ENCODE measurements at places on chromosomes 7 and 10.

GRCh38 chr7:41732436-41732785, 29.5 kb upstream of the INHBA start:
- DNase-seq = no peak

DNA sequence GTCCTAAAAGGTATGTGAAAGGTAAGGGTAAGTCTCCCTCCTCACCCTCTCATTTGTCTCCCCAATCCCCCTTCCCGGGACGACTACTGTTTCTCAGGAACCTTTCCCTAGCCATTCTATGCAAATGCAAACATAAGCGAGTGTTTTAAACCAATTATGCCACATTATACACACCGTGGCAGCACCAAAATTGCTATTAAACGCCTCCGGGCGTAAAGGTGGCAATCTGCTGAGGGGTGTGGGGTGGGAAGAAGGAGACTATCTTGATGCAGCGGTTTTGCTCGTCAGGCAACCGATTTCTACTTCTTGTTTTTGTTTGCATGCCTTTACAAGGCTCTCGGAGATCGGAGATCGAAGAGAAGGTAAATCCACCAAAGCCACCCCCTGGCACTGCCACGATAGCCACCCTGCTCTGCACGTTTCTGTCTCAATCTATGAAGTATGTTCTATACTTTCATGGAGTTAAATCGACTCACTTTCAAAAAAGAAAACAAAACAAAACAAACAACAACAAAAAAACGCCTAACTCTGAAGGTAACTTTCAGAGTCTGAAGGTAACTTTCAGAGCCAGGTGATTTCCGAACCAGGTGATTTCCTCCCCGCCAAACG, 46.0 kb upstream of the CDK1 start:
- no peak for DNase-seq

DNA sequence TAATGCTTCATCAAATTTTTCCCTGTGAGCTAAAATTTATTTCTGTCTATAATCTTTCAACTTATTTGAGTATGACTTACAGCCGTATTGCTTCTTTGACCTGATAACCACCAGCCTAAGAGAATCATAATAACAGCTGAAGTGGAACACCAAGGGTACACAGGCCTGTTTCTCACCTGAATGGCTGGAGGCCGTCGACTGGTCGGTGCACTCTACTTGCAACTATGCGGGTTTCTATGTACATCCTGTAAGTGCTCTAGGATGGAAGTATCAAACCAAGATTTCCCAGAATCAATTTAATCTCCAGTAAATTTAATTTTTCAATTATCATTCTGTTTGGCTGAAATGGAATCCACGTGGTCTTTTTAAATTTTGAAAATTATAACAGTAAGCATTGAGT, 504.8 kb upstream of the PHF14 start:
- DNase-seq = no peak

DNA sequence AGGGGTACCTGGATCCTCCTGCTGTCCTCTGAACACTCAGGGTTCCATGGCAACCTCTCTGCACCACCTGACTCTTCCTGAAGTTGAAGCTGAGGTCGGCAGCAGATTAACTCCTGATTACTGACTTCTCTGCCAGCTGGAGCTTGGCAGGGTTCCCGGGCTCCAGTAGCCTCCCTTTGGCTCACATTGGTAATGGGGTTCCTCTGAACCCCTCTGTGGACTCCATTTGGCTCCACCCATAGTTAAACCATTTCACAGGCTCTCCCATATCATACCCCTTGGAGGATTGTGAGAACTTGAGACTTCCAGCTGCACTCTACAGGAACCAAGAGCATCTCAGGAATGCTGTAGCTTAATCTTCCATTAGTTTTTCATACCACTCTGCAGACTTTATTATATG, 292.5 kb downstream of the HDAC9 start:
- no peak for DNase-seq

- no peak for DNase-seq
Observed at GRCh38 chr10:118978316-118978997, 51.1 kb upstream of the NANOS1 start.

Measured in head of caudate nucleus (tissue), 42 donors.